ENCODE measurements at places on chromosomes 11 and 22.

DNA sequence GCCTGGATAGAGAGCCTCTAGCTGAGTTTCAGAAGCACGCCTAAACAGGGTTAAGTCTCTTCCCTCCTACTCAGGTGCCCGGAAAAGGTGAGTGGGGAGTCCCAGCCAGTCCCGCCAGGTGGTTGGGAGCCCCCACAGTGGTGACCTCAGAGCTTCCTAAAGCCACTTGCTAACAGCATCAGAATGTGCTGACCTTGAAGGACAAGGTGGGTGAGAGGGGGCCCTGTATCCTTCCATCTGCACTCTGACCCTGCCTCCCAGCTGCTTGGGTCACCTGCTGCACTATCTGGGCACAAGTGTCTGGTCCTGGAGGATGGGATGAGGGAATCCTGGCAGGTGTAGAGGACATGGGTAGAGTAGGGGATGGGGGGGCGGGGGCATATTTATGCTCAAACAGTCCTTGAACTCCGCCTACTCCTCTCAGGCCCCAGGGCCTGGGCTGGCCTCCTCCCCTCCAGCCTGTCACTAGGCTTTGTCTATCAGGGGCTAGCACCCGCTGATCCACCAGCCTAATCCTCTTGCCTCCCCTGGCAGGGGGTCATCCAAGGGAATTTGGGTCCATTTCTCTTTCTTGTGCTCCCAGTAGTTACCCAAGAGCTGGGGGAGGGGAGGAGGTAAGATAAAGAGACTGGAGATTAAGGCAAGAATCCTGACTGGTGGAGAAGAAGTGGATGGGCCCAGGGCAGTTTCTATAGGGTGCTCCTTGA is 3.4 kb downstream of the USP2 start:
- DNase-seq: no peak

DNA sequence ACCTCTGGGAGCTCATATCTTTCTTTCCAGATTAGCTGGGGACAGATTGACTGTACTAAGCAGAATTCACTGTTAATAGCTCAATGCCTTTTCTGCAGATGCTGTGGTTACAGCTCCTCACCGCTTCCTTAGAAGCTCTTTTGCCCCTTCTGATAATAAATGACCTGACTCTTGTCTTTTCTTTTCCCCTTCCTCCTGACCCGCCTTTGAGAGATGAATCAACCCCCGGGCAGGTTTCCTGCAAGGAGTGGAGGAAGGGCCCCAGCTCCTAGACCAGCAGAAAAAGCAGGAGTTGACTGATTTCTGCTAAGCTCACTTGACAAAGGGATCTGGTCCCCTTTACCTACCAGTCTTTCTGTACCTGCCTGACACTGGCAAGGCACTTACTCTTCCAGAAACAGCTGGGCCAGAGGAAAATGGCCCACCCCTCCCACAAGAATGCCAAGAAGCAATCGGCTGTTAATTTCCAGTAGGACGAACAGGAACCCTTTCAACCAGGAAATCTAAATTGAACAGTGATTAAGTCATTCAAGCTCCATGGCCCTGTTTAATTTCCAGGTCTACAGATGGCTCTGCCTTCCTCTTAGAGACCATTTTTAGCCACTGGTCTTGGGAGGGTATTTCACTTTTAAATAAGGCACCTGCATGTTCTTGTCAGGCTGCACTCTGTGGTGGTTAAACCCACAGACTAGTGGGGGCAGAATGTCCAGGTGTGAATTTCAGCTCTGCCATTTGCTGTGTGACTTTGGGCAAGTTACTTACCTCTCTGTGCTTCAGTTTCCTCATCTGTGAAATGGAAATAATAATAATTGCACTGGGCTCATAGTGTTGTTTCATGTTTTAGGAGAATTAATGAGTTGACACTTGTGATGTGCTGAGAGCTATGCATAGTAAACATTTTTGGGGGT is 67.5 kb downstream of the PRR5L start:
- DNase-seq: no peak

GRCh38 chr11:112185883-112186282 is 10.6 kb downstream of the BCO2 start:
- DNase-seq: no peak

GRCh38 chr22:44437216-44438055 is 60.6 kb downstream of the RTL6 start:
- DNase-seq: no peak

GRCh38 chr11:3123305-3123704 is 41.8 kb downstream of the OSBPL5 start:
- no peak for DNase-seq

DNA sequence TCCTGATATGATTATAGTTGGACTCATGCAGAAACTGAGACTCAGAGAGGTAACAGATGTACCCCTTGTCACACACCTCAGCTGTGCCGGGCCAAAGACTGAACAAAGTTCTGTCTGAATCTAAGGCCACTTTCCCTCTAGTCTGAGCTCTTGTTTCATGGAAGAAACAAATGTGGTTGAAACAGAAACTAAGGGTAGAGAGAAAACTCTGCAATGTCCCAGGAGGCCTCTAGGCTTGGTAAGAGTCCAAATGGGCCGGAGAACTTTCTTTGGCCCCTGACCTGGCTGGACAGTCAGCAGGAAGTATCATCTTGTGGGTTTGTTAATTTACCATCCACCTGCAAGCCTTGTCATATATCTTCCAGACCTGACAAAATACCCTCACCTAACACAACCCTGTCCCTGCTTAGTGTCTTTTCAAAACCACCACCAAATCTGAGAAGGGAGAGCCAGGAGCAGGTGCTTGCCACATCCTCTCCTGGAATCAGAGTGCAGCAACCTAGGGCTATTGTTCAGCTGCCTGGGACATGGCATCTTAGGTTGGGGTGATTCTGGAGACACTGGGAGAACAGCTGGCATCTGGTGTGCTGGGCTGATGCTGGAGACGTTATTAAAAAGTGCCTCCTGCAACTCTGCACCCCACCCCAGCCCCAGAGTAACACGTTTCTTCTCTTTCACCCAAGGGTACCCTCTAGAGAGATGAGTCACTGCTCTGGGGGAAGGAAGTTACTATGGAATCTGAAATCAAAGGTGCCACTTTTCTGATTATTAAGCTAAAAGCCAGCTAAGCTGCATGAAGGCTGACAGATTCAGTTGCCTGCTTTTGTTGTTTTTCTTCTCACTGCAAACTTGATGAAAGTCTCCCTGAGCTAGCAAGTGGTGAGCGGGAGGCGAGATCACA is 126.3 kb upstream of the TIMP3 start:
- no peak for DNase-seq

- no peak for DNase-seq
Observed at GRCh38 chr11:131488238-131488637, 117.8 kb downstream of the NTM start.

DNA sequence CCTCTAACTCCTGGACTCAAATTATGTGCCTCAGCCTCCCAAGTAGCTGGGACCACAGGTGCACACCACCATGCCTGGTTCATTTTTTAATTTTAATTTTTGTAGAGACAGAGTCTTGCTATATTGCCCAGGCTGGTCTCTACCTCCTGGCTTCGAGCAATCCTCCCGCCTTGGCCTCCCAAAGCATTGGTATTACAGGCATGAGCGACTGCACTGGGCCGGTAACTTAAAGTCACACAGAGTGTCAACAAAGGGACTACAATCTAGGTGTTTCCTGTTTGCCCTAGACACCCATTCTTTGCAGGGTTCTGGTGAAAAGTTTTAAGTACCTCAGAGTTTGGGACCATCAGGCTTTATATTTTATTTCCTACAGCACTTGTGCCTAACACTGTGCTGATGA is 8.4 kb downstream of the UVRAG start:
- no peak for DNase-seq

GRCh38 chr11:13280777-13281176 is 3.2 kb downstream of the BMAL1 start:
- DNase-seq: no peak

DNA sequence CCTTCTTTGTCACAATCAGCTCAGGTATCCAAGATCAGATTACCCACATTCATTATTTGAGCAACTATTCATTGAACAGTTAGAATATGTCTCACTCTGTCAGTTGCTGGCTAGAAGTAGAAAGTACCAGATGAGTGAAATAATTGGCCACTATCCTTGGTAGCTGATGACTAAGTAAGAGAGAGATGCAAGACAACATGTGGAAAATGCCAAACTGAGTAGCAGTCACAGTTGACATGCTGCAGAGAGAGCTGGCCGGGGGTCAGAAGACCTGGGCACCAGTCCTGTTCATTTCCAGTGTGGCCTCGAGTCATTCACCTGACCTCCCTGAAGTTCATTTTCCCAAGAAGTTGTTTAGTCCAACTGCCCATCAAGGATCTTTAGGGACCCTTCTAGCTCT is 22.5 kb upstream of the SMIM35 start:
- no peak for DNase-seq

- DNase-seq: no peak
Observed at GRCh38 chr11:96054870-96055705, 131.2 kb upstream of the MTMR2 start.

DNA sequence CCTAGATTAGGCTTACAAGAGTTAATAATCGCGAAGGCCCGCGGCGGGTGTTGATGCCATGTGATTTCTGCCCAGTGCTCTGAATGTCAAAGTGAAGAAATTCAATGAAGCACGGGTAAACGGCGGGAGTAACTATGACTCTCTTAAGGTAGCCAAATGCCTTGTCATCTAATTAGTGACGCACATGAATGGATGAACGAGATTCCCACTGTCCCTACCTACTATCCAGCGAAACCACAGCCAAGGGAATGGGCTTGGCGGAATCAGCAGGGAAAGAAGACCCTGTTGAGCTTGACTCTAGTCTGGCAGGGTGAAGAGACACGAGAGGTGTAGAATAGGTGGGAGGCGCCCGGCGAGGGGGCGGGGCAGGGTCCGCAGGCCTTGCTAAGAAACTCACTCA is 65.5 kb downstream of the AAMDC start:
- DNase-seq: no peak

GRCh38 chr11:19441288-19441687 is 200.5 kb upstream of the E2F8 start:
- DNase-seq: no peak

DNA sequence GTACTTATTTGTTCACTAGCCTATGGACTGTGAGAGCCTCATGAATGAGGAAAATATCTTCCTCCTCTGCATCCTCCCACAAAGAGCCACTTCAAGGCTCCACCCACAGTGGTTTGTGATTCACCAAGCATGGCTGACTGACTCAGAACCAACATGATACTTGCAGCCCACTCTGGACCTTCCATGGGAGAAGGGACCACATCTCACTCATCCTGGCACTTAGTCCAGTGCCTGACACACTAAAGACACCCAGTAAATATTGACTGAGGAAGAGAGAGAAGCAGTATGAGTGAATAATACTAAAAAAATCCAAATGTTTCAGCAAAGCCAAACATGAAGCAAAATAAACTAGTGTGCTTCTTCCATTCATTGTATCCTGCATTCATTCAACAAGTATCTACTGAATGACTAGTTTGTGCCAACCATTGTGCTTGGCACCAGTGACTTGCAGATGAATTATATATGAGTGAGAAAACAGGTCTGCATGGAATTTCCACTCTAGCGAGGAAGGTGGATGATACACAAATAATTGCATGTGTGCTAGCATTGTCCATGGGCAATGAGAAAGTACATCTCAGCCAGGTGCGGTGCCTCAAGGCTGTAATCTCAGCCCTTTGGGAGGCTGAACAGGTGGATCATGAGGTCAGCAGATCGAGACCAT is 54.9 kb upstream of the BLID start:
- DNase-seq: no peak
